Neural crest cell (in vitro differentiated cells): ENCODE measurements at places on chromosomes 11 and 22. TPM values are rescaled to one million over a fixed set of nuclear protein-coding genes. Genes with fewer than 3 reads are reported as not detected.

KRTAP5-10 gene
- not detected in 2 replicates for total RNA-seq

ROBO4 gene
- 0.05 and 0.07 TPM in 2 replicates for total RNA-seq

OVCH2 gene
- total RNA-seq = not detected in 2 replicates

EP300 gene
- 89.2 and 93.1 TPM in 2 replicates for total RNA-seq

SMCO4 gene
- 23.1 and 25.1 TPM in 2 replicates for total RNA-seq

CARNS1 gene
- 0.07 and 0.12 TPM in 2 replicates for total RNA-seq

CYP2D6 gene
- total RNA-seq = 3.5 and 3.7 TPM in 2 replicates

OR8A1 gene
- not detected in 2 replicates for total RNA-seq
